Mesothelial cell of epicardium (in vitro differentiated cells): ENCODE measurements at places on chromosomes 11 and 22. TPM values are rescaled to one million over a fixed set of nuclear protein-coding genes. Genes with fewer than 3 reads are reported as not detected.

Gene ZNF280B
- 6.0 to 6.9 TPM (median 6.4 TPM) in 3 replicates for total RNA-seq

DNA sequence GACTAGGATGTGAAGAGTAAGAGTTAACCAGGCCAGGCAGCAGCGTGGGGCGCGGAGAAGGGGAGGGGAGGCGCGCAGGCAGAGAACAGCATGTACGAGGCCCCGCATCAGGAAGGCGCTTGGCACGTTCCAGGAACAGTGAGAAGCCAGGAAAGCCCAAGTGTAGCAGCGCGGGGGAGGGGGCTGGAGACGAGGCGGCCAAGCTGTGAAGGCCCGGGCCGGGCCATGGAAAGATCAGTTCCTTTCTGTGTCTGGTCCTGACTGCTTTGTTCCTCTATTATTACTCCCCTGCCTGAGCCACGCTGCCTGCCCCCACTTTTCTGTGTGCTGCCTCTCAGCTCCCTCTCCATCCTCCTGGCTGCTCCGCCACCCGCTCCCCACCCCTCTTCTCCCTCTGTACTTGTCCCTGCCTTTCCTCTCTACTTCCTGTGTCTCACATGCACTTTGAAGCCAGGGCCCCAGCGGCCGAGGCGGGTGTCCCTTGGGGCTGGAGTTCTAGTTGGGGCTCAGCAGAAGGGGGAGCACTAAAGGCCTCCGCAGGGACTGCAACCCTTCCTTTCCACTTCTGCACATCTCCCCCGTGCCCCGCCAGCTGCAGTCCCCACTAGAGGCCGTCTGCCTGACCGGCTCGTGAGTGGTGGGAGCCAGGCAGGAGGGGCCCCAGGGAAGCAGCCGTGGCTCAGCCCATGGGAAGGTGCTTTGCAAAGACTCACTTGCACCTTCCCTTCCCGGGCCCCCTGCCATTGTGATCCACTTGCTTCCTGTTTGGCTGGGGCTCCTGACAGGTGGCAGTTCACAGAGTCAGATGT, 63.7 kb downstream of the PRDM11 start:
- DNase-seq: peak; percentile 53
- H3K4me1 ChIP-seq: peaks cover 15% of the 10 kb centered on the region
- peaks cover 18% of the 10 kb centered on the region for H3K36me3 ChIP-seq
- H3K27ac ChIP-seq: peak overlapping the region; percentile 71
- no peaks in the 10 kb centered on the region for H3K27me3 ChIP-seq

- peak overlapping the region; percentile 86 for H3K27ac ChIP-seq
- no peaks in the 10 kb centered on the region for H3K27me3 ChIP-seq
- DNase-seq: no peak
- H3K4me3 ChIP-seq: no peak overlapping the region
These were observed 96.5 kb downstream of the CWC15 start for GRCh38 chr11:94876645-94877442.

DNA sequence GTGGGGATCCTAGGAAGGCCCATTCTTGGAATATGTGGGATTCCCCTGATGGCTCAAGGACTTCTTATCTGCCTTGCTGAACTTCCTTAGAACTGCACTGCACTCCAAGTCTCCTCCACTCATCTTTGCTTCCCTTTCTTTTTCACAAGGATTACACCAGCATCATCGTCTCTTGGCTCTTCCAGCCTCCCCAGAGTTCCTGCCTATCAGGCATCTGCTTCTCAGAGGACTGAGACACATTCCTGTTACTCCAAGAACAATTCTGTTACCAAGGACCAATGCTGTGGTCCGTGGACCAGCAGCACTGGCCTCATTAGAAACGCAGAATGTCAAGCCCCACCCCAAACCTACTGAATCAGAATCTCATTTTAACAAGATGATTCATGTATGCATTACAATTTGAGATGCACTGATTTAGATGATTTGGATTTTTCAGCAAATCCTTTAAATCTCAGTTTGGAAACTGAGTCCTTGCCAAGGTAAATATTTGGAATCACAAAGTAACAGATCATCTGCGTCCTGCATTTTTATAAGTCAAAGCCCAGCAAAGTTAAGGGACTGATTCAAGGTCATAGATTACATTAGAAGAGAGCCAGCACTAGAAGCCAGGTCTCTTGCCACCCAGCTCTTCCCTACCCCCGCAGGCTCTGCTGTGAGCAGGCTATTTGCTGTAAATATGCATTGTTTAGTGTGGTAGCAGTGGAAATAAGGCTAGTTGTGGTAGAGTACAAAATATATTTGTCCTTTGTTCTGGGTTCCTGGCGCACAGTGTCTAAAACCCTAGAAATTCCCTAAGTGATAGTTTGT, 110.9 kb downstream of the SWAP70 start:
- no peaks in the 10 kb centered on the region for H3K27me3 ChIP-seq
- DNase-seq: no peak
- no peak overlapping the region for H3K4me3 ChIP-seq
- peak overlapping the region; percentile 71 for H3K27ac ChIP-seq
- peaks cover 35% of the 10 kb centered on the region for H3K4me1 ChIP-seq
- H3K36me3 ChIP-seq: peaks cover 20% of the 10 kb centered on the region

- no peak overlapping the region for H3K4me3 ChIP-seq
- no peaks in the 10 kb centered on the region for H3K27me3 ChIP-seq
- peaks cover 6% of the 10 kb centered on the region for H3K4me1 ChIP-seq
- H3K36me3 ChIP-seq: no peaks in the 10 kb centered on the region
- no peak overlapping the region for H3K27ac ChIP-seq
These were observed 65.8 kb downstream of the ST3GAL4 start for GRCh38 chr11:126421271-126421671.

Gene LRRC32
- 37.9 to 44.4 TPM (median 43.2 TPM) in 3 replicates for total RNA-seq

DNA sequence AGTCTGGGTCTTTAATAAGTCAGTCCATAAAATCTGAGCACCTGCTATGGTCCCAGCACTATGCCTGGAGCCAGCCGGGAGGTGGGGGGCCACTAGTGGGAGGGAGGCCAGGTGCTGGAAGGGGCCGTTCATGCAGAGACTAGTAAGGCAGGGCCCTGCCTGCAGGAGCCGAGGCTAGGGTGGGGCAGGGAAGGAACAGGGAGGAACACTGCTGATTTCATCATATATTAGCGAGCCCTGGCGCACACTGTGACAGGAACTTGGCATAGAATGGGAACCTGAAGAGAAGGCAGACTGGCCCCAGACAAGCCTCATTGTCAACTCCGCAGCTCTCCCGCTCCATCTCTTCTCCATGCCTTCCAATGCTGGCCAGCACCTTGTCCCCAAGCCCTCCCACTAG, 7.1 kb downstream of the VSIG10L2 start:
- peaks cover 31% of the 10 kb centered on the region for H3K4me1 ChIP-seq
- H3K27ac ChIP-seq: peak overlapping the region; percentile 36
- H3K36me3 ChIP-seq: peaks cover 19% of the 10 kb centered on the region

- H3K36me3 ChIP-seq: no peaks in the 10 kb centered on the region
- H3K27me3 ChIP-seq: no peaks in the 10 kb centered on the region
- no peak overlapping the region for H3K27ac ChIP-seq
- no peak for DNase-seq
- H3K4me1 ChIP-seq: peaks cover 46% of the 10 kb centered on the region
- H3K4me3 ChIP-seq: no peak overlapping the region
These were observed 78.2 kb downstream of the FAT3 start for GRCh38 chr11:92302770-92303169.

- no peak overlapping the region for H3K27ac ChIP-seq
- H3K4me1 ChIP-seq: peaks cover 3% of the 10 kb centered on the region
- peaks cover 15% of the 10 kb centered on the region for H3K27me3 ChIP-seq
- H3K36me3 ChIP-seq: no peaks in the 10 kb centered on the region
- no peak for DNase-seq
- H3K4me3 ChIP-seq: no peak overlapping the region
These were observed 12.7 kb upstream of the ISX start for GRCh38 chr22:35053060-35053835.

DNA sequence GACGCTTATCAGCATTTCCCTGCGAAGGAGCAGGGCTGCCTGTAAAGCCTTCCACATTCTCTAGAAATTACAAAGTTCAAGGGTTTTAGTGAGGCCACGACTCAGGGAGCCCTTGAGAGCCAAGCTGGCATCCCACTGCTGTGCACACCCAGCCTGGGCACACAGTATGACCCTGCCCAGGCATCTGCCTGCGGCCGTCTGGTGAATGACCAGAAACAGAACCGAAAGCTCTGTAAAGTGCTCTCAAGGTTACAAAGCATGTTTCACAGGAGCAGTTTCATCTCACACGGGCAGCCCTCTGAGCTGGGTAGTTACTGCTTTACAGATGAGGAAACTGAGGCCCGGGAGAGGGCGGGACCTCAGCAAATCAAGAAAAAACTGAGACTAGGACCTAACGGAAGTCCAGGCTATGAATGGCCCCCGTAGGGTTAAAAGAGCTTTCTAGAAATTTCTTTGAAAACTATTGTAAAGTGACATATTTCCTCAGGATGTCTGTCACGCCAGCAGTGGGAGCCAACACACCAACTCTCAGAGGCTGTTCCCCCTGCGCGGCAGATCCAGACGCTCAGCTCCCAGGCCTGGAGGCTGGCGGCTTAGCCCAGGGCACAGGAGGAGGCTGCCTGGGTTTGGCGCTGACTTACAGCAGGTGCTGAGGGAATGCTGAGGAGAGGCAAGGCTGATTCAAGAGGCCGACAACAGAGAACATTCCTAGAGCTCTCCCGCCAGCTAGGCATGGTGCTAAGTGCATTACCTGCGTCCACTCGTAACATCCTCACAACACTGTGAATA, 7.7 kb upstream of the TCF20 start:
- peaks cover 10% of the 10 kb centered on the region for H3K27me3 ChIP-seq
- H3K4me1 ChIP-seq: peaks cover 18% of the 10 kb centered on the region
- no peaks in the 10 kb centered on the region for H3K36me3 ChIP-seq
- DNase-seq: no peak

Gene OAF
- 32.2 to 35.8 TPM (median 33.8 TPM) in 3 replicates for total RNA-seq

DNA sequence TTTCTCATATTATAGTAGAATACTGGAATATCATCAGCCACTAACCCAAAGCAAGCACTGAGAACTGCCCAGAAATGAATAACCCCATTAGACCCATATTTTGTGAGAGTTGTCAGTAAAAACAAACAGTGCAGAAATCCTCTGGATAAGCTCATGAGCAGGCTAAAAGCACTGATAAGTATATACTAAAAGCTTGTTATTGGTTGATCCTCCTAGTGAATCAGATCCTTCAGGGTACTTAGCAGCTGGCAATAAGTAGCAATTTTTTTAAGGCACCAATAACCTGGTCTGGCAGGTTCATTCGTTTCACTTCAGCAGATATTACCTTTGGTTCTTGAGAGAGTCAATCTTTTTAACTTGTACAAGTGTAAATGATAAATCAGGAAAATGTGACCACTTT, 1.2 kb downstream of the NOX4 start:
- no peak for DNase-seq
- peak overlapping the region; percentile 94 for H3K27ac ChIP-seq
- peak overlapping the region; percentile 77 for H3K4me3 ChIP-seq
- H3K4me1 ChIP-seq: peaks cover 47% of the 10 kb centered on the region

- no peaks in the 10 kb centered on the region for H3K4me1 ChIP-seq
- H3K27ac ChIP-seq: no peak overlapping the region
- H3K36me3 ChIP-seq: peaks cover 14% of the 10 kb centered on the region
These were observed 571.2 kb downstream of the TBC1D22A start for GRCh38 chr22:47333625-47334024.

- no peak for DNase-seq
- H3K4me1 ChIP-seq: peaks cover 9% of the 10 kb centered on the region
- peaks cover 42% of the 10 kb centered on the region for H3K27me3 ChIP-seq
- no peak overlapping the region for H3K4me3 ChIP-seq
These were observed 262.8 kb upstream of the PLET1 start for GRCh38 chr11:112523477-112523876.
